BJ (cell line): ENCODE measurements at places on chromosomes 7 and 10.

- no peak for DNase-seq
Measured at GRCh38 chr10:131972474-131973071, 9.2 kb downstream of the BNIP3 start.

DNA sequence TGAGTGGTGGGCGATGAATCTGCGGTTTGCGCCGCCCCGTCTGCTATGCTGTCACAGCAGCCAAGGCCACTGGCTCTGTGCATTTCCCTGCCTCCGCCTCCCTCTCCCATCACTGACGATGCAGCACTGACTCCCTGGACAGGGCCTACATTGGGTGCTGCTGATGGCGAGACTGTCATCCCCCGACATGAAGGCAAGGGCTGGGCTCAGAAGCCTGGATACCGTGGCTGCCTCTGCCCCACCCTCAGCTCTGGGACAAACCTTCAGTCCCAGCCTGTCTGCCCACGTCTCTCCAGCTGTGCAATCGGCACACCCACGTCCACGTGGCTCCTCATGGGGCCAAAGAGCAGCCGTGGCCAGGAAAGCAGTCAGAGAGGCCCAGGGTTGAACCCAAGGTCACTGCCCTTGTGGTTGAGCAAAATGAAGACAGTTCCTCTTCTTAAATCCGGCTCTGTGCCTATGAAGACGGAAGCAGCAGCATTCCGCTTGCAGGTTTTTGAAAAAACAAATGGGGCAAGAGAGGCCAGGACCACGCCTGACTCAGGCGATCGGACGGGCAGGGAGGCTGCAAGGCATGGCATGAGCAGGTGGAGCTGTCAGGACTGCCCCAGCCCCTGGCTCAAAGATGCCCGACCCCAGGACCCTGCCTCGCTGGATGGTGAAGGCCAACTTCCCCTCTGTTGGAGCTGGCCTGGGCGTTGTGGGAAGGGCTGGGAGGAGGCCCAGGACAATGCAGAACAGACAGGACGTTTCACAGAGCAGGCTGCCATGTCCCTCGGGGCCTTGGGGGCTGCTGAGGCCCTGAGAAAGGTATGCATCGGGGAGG, 517.5 kb downstream of the DNAJB6 start:
- DNase-seq = no peak

GRCh38 chr7:42574685-42575084, 337.2 kb downstream of the C7orf25 start:
- DNase-seq = no peak

DNA sequence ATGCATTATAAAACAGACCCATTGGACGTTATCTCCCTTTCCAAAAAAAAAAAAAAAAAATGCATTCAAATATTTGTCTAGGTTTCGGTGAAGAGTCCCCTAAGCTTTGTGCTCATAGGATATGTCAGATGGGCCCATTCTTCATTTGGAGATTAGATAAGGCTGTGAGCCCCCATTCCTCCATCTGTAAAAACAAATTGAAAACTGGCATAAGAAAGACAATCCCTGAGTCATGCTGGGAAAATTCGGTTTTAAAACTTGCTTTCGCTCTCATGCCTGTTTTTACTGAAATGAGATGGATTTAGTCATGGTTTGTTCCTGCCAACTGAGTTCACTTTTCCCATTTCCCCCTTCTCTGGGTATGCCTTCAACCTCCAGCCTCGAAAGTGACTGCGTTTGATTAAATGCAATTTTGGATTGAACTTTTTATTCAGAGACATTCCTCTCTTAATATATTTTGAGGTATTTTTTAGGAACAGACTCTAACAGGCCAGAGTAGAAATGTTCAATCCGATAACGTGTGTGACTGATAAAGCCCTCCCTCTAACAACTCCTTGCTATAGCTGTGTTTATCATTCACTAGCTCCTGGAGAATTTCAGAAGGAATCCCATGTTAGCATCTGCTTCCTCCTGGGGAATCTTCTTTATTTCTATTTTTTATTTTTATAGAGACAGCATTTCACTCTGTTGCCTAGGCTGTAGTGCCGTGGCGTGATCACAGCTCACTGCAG, 190.9 kb upstream of the LYZL2 start:
- peak; percentile 70 for DNase-seq

DNA sequence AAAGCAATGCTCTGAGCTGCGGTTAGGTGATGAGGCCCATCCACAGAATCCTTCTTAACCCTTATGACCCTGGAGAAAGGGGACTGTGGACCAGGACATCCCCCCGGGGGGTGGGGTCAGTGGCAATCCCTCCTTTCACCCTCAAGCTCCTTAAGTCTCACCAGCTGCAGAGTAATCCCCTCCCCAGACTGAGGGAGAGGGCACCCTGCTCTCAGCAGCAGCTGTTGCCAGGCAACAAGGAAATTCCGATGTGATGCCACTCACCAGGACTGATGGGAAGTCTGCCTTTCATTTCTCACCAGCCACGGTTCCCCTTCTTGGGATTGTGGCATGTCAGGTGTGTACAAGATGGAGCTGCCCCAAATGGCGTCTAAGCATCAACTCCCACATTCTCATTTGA, 129.6 kb downstream of the DOCK1 start:
- no peak for DNase-seq

DNA sequence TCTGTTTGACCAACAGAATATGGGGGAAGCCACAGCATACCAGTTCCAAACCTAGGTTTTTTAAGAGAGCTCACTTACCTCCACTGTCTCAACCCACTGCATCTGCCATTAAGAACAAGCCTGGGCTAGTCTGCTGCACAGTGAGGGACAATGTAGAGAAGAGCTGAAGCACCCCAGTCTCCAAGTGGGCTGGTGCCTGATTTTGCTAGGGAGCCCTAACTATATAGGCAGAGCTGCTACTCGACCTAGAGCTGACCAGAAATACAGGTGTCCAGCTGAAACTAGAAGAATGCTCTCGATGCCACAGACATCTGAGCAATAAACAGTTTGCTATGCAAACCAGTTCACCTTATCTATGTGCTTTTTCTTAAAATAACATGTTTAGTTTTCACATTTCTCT, 106.9 kb upstream of the BET1 start:
- no peak for DNase-seq

GRCh38 chr10:109454691-109455090, 468.6 kb downstream of the XPNPEP1 start:
- DNase-seq = no peak

- DNase-seq = no peak
Measured at GRCh38 chr7:23970193-23970592, 260.2 kb downstream of the STK31 start.

- DNase-seq = no peak
Measured at GRCh38 chr7:52877240-52877639, 158.2 kb upstream of the POM121L12 start.

- no peak for DNase-seq
Measured at GRCh38 chr7:10121631-10122030, 852.0 kb upstream of the PHF14 start.

GRCh38 chr10:82266438-82266837, 391.4 kb downstream of the NRG3 start:
- no peak for DNase-seq

DNA sequence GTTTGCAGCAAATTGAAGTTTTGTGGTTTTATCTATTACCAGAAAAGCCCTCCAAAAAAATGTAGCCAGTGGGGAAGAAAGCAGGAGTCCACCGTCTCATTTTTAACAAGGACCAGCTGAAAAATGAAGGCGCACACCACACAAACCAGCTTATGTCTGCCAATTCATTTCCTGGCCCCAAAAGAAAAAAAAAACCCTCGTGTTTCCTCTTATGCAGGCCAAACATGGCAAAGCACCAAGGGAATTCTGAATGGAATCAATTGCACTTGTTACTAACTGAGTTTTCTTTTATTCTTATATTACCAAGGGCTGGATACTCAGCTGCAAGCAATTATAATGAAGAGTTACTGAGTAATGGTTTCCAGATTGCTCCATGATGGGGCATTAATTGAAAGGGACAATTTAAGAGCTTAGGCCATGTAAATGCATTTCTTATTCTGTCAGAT, 428.3 kb upstream of the NPVF start:
- DNase-seq = peak; percentile 40

GRCh38 chr10:48913674-48914073, 26.0 kb downstream of the LRRC18 start:
- DNase-seq = no peak

- no peak for DNase-seq
Measured at GRCh38 chr7:115363916-115364315, 442.0 kb downstream of the MDFIC start.

DNA sequence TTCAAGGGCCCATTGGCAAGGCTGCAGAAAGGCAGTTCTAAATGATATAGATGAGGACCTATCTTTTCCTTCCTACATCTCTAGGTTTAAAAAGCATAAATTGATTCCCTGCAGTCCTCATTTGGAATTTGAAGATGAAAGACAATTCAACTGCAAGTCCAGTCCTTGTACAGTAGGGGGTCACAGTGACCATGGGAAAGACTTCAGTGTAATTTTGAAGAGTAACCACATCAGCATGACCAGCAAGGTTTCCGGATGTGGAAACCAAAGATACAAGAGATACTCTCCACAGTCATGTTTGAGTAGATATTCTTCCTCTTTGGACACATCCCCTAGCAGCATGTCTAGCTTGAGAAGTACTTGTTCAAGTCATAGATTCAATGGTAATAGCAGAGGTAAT, 539.3 kb upstream of the TEX47 start:
- no peak for DNase-seq

DNA sequence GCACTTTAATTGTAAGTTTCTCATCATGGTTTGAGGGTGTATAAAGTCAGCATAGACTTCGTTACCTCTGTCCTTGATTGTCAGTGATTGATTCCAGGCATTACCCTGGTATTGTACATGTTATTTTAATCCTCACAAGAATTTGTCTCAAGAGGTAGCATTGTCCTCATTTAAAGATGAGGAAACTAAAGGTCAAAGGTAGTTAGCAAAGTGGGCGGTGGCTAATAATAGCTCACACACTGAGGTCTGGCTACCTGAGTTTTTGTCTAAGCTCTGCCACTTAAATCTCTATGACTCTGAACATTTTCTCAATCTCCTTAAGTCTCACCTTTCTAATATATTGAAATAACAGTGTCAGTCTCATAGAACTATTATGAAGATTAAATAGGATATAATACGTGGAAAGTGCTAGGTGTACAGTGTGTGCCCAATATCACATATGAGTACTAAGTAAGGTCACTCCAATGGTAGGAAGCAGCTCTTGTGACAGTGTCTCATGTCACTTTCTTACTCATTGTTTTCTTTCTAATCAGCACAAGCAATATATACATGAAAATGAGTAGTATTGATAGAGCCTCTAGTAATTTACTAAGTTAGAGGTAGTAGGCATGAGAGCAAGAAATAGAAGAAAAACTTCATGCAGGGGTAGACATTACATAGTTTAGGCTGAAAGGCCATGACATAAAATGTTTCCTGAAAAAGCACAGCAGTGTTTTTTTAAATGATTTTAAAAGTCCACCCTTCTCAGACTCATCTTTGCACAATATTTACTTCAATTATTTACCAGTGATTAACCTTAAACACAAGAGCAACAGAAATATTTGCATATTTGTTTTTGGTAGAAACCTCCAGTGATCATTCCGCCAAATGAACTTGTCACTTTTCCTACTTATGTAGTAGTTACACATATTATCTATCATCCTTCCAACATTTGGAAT, 21.0 kb downstream of the AHR start:
- no peak for DNase-seq

GRCh38 chr10:14498326-14498725, 167.6 kb upstream of the FRMD4A start:
- no peak for DNase-seq

GRCh38 chr7:36509962-36510361, 120.3 kb downstream of the ANLN start:
- no peak for DNase-seq

DNA sequence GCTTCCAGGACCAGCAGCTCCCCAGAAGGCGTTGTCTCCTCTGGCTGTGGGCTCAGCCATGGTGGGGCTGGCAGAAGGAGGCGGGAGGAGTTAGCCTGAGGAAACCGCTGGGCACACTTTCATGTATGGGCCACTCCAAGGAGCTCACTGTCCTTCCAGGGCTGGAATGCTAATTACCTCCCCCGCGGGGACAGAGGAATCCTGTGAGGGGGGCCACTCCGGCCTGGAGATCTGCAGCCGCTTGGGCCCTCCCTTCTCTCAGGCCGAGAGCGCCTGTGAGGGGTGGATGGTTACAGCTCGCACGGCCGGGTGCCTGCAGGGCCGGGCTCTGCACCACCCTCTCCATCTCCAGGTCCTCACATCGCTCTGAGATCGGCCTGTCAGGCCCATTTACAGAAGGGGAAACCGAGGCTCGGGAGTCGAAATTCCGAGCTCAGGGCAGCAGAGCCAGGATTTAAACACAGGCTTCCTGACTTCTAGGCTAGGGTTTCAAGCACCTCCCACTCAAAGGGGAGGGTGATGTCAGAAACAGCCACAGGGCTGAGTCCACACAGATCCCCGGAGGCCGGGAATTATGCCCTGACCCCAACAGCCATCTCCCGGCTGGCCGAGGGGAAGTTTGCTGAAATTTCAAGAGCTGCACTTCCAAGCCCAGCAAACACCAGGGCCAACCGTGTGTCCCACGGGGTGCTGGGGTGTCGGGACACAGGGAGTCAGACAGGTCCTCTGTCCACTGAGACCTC, 59.1 kb downstream of the PDGFA start:
- DNase-seq = no peak
